ENCODE measurements at places on chromosomes 1 and 21. TPM values are rescaled to one million over a fixed set of nuclear protein-coding genes. Genes with fewer than 3 reads are reported as not detected.

- H3K36me3 ChIP-seq = peaks cover 2% of the 10 kb centered on the region
- peaks cover 6% of the 10 kb centered on the region for H3K27me3 ChIP-seq
- H3K4me3 ChIP-seq = no peak overlapping the region
Measured at GRCh38 chr1:65467536-65467935, 47.1 kb downstream of the LEPR start.

DNA sequence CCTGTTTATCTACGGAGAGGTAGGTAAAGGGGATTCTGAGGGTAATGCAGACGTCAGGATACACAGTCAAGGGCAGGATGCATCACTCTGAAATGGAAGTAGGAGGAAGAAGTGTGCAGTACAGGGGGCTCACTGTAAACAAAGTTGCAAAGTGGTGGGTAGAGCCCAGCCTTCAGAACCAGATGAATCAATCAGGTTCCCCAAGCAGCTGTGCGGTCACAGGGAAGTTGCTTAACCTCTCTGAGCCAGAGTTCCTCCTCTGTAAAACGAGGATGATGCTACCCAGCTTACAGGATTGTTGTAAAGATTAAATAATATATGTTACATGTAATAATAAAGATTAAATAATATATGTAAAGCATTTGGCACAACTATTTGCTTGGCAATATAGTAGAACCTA, 13.5 kb upstream of the MYOM3 start:
- no peak overlapping the region for H3K27ac ChIP-seq
- H3K4me1 ChIP-seq = no peaks in the 10 kb centered on the region
- DNase-seq = no peak
- H3K36me3 ChIP-seq = no peaks in the 10 kb centered on the region
- no peak overlapping the region for H3K4me3 ChIP-seq
- H3K27me3 ChIP-seq = peaks cover 8% of the 10 kb centered on the region

DNA sequence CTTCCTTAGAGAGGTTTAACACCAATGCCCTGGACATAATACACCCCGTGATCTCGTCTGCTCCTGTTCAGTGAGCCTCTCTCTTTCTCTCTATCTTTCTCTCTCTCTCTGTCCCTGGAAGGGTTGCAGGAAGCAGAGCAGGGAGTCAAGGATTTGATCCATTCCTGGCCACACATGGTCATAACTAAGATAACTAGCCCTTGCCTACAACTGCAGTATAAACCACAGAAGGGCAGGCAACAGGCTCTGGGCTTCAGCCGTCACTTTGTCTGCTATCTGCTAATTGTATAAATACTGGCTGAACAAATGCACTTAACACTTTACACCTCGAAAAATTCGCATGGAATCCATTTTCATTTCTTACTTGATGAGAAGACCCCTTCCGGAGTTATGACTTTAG, 357.5 kb upstream of the RUNX1 start:
- DNase-seq = no peak
- H3K27me3 ChIP-seq = peaks cover 7% of the 10 kb centered on the region
- H3K4me1 ChIP-seq = no peaks in the 10 kb centered on the region
- H3K36me3 ChIP-seq = no peaks in the 10 kb centered on the region

DNA sequence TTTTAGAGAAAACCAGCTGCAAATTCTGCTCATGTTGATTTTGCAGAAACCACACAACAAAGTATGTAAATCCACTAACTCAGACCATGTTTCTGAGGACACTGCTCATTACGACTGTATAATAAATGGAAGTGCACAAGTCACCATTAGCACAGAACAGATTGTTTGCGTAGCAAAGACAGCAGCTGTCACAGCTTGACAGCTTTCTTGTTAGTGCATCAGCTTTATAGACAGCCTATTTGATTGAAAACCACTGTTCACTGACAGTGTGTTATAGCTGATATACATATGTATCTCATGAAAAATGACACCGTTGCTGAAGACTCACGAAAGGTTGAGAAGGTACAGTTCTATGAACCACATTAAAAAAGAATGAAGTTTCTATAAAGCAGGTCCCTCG, 560.2 kb upstream of the ZRANB2 start:
- H3K27ac ChIP-seq = no peak overlapping the region
- no peaks in the 10 kb centered on the region for H3K36me3 ChIP-seq
- H3K4me3 ChIP-seq = no peak overlapping the region
- H3K27me3 ChIP-seq = no peaks in the 10 kb centered on the region
- no peaks in the 10 kb centered on the region for H3K4me1 ChIP-seq

Gene HAO2
- not detected for total RNA-seq

Gene OR2L2
- total RNA-seq = 0.08 TPM

- H3K36me3 ChIP-seq = peaks cover 25% of the 10 kb centered on the region
- peaks cover 44% of the 10 kb centered on the region for H3K4me1 ChIP-seq
- H3K27me3 ChIP-seq = no peaks in the 10 kb centered on the region
- no peak for DNase-seq
- H3K27ac ChIP-seq = no peak overlapping the region
Measured at GRCh38 chr1:27327964-27328363, 6.0 kb downstream of the TMEM222 start.

Gene BCL2L15
- total RNA-seq = 0.69 TPM

Gene C1orf21
- total RNA-seq = 1.8 TPM

All from activated T-helper 1 cell treated with anti-CD3 and anti-CD28 coated beads, Interleukin-12 subunit alpha, Interleukin-12 subunit beta, Interleukin-2, Interleukin-4 antibody, amounts not matched to agents 30 ng/mL and 10 ng/mL and 1 ng/mL, durations not matched to agents 14 hours and 24 hours and 36 hours (primary cell).